Hindlimb muscle (tissue), 1 donor: ENCODE measurements at places on chromosomes 13 and 19. TPM values are rescaled to one million over a fixed set of nuclear protein-coding genes. Genes with fewer than 3 reads are reported as not detected.

Gene SIGLEC9
- 1.1 TPM for polyA plus RNA-seq

Gene OR7C1
- polyA plus RNA-seq = 0.18 TPM

Gene CDX2
- polyA plus RNA-seq = not detected

Gene FCER2
- polyA plus RNA-seq = 0.65 TPM

Gene SHANK1
- polyA plus RNA-seq = 38.7 TPM

Gene RASAL3
- 1.7 TPM for polyA plus RNA-seq

Gene ZNF43
- polyA plus RNA-seq = 14.7 TPM

Gene USHBP1
- polyA plus RNA-seq = 8.8 TPM

DNA sequence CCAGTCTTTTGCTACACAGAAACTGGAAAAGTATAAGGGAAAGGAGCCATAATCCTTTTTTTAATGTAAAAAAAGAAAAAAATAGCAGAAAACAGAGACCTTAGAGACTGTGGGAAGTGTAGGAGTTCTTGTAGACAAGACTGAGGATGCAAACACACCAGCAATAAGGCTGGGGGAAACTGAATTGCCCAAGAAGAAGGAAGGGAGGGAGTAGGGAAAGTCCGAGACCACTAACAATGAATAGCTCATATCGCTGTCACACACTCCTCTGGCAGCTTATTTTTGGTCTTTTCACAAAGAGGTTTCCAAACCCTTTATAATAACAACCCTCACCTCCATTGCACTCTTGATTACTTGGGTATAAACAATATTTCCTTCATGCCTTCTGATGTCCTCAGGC lies 952.0 kb downstream of the SLITRK5 start:
- no peak for DNase-seq

- peak; percentile 89 for DNase-seq
These were observed at the start of gene DHRS12 for GRCh38 chr13:51803422-51804294. DHRS12 (minus strand) TSS chr13:51804163; CDS start chr13:51799659, 4,504 bp downstream.

DNA sequence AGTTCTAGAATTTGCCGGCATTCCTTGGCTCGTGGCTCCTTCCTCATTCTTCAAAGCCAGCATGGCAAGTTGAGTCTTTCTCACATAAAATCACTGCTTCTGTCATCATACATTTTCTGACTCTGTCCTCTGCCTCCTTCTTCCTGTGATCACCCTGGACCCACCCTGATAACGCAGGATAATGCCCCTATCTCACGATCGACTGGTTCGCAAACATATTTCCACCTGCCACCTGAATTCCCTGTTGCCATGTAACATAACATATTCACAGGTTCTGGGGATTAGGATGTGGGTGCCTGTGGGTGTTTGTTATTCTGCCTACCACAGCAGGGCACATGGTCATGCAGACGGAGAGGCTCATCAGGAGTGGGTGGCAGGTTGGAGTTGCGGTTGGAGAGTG lies 177.7 kb downstream of the NHLRC3 start:
- no peak for DNase-seq

- no peak for DNase-seq
These were observed 1.4 kb downstream of the KCTD15 start for GRCh38 chr19:33797802-33798671.

DNA sequence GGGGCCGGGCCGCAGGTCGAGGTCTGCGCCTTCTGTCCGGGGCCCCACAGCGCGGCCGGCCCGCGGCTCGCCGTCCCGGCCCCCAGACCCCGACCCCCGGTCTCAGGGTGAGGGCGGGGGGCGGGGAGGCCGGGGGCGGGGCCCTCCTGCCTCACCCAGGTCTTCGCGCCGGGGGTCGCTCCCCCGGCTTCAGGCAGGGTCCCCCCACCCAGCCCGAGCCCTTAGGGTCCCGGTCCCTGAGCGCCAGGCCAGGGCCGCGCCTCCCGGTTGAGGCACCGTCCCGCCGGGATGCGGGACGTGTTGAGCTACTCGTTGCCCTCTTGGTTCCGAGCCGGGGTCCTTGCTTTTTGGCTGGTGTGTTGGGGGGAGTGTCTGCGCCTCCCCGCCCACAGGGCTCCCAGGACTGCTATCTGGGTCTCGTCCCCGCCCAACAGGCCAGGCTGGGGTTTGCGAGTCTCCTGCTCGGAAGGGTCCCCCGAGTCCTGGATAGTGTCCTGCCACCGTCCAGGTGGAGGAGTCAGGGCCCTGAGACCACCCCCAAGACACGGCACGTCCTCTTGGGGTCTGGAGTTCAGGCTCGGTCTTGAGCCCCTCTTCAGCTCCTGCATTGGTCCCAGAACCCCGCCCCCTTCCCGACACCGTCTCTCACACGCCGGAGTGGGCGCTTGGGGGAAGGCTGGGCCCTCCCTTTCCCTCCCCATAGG lies 452 bp downstream of the PIAS4 start:
- DNase-seq = no peak

- DNase-seq = no peak
These were observed 23.4 kb downstream of the RDH8 start for GRCh38 chr19:10036601-10037071.

DNA sequence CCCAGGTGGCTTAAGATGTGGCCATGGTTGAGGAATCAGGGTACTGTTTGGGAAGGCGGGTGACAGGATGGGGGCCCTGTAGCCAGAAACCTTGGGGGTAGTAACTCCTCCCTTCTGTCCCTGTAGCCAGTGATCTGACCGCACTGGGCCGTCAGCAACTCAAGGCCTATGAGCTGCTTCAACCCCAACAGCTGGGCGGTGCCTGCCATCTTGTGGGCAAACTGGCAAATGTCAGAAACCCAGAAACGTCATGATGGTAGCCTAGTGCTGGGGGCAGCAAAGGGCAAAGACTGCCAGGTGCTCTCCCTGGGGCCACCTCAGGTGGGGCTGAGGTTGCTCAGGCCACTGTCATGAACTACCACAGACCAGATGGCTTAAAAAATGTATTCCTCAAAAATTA lies 3.5 kb downstream of the COPE start:
- no peak for DNase-seq

- no peak for DNase-seq
These were observed 297.3 kb downstream of the ZNF536 start for GRCh38 chr19:30669329-30670010.

DNA sequence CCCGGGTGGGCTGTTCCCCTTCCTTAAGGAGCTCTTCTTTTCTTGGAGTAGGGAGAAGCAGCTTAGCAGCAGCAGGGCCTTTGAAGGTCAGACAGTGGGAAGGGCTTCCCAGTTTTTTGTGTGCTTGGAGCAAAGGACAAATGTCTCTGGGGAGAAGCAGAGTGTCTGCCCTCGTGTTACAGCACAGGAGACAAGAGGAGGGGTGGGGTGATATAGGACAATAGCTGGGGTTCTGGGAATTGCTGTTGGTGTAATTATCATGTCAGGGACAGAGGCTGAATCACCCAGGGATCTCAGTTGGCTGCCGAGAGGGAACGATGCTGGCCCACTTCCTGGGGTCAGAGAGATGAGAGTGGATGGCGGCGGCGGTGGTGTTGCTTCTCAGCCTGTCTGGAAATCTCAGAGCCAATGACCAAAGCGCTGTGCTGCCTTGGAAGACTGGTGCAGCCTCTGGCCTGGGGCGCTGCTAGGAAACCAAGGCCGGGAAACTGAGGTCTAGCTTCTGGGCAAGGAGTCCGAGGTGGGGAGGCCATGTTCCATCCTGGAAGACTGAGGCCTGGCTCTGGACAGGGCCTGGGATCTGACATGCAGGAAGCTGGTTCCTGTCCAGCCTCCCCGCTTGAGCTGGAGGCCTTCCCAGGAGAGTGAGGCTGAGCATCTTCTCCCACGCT lies 1.2 kb downstream of the INAFM1 start:
- DNase-seq = peak; percentile 60

DNA sequence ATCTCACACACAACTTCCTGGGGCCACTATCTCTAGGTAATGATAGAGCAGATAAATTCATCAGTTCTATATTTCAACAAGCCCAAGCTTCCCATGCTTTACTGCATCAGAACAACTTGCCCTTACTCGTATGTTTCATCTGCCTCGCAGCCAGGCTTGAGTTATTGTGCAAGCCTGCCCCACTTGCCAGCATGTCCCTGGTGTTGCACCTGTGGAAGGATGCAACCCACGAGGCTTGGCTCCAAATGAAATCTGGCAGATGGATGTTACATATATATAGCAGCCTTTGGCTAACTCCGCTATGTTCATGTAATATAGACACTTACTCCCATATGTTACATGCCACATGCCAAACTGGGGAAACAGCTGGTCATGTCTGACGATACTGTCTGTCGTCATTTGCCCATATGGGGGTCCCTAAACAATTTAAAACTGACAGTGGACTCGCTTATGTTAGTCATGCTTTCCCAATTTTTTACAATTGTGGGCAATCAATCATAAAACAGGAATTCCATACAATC lies 6.2 kb downstream of the ERVK3-1 start:
- DNase-seq = no peak

- peak; percentile 55 for DNase-seq
These were observed 362 bp downstream of the WTIP start for GRCh38 chr19:34481861-34482379.

DNA sequence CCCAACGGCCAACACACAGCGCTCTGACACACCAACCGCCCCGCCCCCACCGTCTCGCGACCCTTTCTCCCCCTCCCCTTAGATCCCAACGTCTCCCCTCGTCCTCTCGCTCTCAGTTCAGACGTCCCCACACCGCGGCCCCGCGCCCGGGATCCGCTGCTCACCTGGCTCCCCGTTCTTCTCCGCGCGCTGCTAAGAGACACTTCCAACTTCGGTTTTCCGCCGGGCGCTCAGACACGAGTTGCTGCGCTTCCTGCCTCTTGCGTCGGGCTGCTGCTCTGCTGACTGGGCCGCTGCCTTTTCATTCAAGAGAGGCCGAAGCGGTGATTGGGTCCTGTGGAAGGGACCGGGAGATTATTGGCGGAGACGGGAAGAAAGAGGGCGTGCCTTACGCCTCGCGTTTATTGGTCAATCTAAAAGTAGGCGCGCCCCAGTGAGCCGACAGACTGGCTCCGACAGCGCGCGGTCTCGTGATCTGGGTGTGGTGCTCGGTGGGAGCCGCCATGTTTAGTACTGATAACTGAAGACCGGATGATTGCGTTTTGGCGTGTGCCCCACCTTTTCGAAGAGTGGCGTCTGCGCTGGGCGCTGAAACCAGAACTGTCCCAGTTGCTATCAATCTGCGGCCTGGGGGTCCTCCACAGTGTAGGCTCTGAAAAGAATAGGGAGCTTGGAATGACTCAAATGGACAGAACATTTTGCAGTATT lies at the start of gene DDX39A:
Gene DDX39A (minus strand): TSS at position 236 of the 708 bp plus-strand sequence. CDS start 6,121 bp downstream, outside the sequence.
- peak; percentile 98 for DNase-seq
